ENCODE measurements at places on chromosomes 5 and 9.
A peak's percentile ranks its signal among the peaks of the same experiment; 100 is the strongest.

DNA sequence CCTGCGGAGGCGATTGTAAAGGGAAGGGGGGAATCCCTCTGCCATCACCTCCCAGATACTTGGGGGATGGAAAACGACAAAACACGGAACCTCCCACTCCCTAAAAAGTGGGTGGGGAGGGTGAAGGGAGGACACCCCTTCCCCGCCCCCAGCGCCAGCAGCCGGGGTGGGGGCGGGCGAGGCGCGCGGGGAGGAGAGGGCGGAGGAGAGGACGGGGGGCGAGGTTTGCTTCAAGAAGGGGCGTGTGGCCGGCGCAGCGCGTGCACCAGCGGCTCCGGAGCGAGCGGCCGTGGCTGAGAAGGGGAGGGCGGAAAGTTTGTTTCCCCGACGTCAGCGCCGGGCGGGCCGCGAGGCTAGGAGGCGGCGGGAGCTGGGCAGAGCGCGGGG is at the start of gene PRRX2:
PRRX2 (plus strand) TSS at position 259 of the 387 bp plus-strand sequence. CDS start 221 bp downstream, outside the sequence.
- no peak for DNase-seq

GRCh38 chr9:126144196-126144595 is 182.4 kb upstream of the MVB12B start:
- DNase-seq = no peak

DNA sequence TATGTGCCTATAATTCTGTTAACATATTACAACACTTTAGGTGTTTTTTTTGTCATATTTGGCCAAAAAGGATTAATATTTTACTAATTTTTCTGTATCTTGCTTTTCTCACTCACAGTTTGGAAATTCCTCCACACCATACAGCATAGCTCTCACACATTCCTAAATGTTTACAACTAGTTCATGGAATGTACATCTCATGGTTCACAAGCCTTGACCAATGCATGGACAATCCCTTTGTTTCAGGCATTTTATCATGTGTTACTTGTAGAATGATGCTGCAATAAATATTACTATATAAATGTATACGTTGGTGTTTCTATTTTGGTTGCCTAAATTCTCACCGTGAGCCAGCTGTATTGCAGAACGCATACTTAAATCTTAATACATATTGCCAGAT is 80.5 kb upstream of the SPATA31C2 start:
- no peak for DNase-seq

DNA sequence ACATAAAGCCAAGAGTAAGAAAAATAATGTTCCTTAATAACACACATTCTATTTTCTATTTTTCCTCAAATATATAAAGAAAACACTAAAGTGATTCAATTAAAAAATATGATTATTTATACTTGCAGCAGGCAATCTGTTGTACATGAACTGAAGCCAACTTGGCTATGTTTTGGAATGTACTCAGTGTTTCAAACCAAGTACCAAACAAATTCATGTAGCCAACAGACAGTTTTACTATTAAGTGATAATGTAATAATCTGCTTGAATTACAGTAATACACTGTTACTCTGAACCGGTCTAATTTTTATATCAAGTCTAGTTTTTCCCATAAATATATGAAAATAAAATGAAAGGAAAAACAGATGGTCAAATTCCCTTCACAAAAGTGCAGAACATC is 58.0 kb downstream of the CEP120 start:
- DNase-seq = no peak

DNA sequence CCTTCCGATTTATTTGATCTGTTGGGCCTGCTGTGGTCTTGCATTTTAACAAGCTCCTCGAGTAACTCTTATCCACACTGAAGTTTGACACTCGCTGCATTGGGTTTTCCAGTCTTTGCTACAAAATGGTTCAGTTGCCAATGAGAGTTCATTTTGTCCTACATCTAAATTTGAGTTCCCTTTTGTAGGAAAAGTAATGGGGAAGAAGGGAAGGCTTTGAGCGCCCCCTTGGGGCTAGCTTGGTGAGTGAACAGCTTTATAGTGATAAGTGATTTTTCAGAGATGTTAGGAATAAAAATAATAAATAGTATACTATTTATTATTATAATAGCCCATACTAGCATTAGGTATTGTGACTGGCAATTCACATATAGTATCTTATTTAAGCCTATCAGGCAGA is 89.9 kb upstream of the GNAQ start:
- peak; percentile 65 for DNase-seq

Measured in COLO829 (cell line).